NCI-H774 (cell line): ENCODE measurements at places on chromosomes 3 and 15.

- no peak for DNase-seq
Measured at GRCh38 chr15:56160966-56161365, 82.7 kb downstream of the RFX7 start.

- DNase-seq: no peak
Measured at GRCh38 chr15:52728899-52729298, 49.7 kb upstream of the ATOSA start.

GRCh38 chr3:129992781-129993180 lies 18.3 kb downstream of the TRH start:
- DNase-seq: no peak

DNA sequence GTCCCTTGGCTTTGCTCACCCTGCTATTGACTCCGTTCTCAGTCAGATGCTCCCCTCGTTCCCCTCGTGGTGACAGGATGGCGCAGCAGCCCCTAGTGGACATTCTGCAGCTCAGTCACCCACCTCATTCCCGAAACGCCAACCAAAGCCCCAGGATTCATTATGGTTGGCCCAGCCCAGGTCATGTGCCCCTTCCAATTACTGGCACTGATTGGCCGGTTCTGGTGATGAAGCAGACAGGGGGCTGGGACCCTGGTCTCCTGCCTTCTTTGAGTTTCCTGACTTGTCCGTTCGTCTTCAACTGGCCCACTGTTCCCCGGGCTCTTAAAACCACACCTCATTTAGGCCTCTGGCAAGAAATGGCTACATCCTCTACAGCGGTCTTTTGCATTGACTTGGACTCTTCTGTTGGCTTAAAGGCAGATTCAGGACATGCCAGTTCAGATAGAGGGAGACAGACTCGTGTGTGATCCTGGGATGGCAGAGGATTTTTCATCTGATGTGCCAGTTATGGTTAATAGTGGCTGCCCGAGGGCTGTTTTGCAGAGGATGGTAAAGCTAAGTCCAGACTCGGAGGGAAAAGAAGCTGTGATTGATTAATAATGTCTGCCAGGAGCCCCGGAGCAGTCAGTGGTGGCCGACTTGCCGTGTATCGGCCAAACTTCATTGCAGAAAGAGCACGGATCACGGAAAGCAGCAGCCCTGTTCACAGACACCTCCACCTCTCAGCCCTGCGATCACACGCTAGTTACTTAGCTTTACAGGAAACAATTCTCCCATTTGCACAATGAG lies 37.8 kb downstream of the LSM3 start:
- DNase-seq: no peak

DNA sequence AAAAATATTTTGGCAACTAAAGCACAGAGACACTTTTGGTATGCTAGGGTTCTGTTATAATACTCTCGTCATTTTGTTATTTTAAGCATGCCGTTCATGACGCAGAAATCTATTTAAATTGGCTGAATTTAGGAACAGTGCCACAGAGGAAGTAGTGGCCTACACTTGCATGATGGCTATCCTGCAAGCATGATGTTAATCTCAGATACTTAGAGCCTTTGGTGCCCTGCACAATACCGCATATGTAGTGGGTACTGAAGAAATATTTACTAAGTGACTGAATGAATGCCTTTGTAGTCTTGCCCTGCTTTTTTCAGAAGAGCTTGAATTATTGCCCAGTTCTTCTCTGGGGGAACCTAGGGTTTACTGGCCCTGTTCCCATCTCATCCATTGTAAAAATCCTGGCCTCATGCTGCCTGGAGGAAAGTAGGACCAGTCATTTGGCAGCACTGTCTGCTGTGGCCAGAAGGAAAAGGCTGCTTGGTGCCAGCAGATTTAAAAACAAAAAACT lies 79.0 kb downstream of the SERPINI1 start:
- DNase-seq: peak; percentile 71

- DNase-seq: no peak
Measured at GRCh38 chr15:100790786-100791265, 88.8 kb upstream of the ALDH1A3 start.

GRCh38 chr3:107082527-107082926 lies 294.7 kb upstream of the CCDC54 start:
- DNase-seq: no peak

GRCh38 chr3:130748981-130749380 lies 2.4 kb upstream of the PIK3R4 start:
- DNase-seq: no peak

DNA sequence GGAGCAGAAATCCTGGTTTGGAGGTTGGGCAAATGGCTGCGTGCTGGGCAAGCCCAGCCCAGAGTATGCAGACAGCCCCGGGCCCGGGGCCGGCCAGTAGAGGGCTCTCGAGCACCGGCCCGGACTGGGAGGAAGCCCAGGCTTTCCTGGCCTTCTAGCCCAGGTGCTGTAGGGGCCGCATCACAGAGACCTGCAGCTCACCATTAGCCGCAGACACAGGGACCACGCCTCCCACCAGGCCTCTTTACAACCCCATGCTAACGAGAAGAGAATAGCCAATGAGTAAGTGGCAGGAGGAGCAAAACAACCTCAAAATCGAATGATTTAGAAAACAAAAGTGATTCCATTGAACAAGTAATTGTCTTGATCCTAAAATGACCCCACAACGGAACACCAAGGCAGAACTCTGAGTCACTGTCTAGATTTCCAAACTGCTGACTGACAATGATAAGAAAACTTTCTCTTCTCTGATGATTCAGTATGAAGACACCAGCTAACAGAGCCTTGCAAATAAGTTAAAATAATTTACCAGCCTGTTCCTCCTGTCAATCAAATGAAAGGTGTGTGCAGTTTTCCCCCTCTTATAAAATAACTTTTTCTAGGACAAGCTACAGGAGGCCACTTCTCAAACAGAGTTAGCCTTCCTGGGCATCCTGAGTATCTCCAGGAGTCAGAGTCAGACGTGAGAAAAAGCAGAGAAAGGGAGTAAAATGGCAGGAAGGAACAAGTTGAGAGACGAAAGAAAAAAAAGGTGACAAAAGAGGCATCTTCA lies 102.2 kb downstream of the DGKG start:
- DNase-seq: peak; percentile 65

GRCh38 chr3:183448369-183449128 lies 20.1 kb upstream of the MCF2L2 start:
- no peak for DNase-seq

- no peak for DNase-seq
Measured at GRCh38 chr3:189561256-189561655, 69.9 kb upstream of the TP63 start.

GRCh38 chr3:197472151-197472550 lies 83.6 kb downstream of the BDH1 start:
- DNase-seq: no peak

- no peak for DNase-seq
Measured at GRCh38 chr15:62902821-62903220, 139.7 kb upstream of the TPM1 start.

- DNase-seq: no peak
Measured at GRCh38 chr3:55243678-55244077, 243.4 kb downstream of the WNT5A start.

DNA sequence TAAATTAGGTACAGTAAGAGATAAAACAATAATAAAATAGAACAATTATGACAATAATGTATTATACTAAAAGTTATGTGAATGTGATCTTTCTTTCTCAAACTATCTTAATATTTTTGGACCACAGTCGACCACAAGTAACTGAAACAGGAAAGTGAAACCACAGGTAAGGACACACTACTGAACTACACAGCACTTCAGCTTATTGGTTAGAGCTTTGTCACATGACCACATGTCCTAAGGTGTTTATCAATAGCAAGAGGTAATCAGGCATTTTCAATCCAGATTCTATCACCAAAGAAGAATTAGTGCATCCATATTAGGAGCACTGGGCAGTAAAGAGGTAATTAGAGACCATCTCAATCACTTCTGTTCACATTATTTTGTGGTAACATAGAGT lies 392.8 kb downstream of the RSL24D1 start:
- DNase-seq: no peak

DNA sequence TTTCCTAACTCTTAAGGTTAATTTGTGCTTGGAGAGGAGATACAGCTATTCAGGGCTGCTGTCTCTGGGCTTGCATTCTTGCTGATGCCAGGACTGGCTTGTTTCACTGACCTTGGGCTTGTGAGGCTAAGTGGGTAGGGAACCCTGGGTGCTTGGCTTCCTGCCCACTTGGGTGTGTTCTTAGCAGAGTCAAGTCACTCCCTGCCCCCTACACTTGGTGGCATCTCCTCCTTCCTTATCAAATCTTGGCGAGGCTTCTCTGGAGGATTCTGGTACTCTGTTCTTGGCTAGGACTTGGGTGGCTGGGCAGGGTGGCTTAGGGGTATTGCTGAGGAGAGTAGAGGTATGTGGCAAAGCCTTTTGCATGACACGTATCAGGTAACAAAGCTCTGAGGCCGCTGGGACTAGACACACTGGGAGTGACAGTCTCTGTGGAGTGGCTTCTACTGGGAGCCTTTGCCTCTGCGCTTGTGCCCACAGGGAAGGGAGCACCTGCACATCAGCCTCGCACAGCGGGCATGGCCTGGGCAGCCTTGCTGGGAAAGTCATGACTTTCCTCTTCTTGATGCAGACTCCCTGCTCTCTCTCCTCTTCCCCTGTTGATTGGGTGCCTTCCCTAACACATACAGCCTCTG lies 41.8 kb downstream of the CHCHD6 start:
- no peak for DNase-seq

- no peak for DNase-seq
Measured at GRCh38 chr3:185655426-185656320, 69.6 kb downstream of the SENP2 start.

DNA sequence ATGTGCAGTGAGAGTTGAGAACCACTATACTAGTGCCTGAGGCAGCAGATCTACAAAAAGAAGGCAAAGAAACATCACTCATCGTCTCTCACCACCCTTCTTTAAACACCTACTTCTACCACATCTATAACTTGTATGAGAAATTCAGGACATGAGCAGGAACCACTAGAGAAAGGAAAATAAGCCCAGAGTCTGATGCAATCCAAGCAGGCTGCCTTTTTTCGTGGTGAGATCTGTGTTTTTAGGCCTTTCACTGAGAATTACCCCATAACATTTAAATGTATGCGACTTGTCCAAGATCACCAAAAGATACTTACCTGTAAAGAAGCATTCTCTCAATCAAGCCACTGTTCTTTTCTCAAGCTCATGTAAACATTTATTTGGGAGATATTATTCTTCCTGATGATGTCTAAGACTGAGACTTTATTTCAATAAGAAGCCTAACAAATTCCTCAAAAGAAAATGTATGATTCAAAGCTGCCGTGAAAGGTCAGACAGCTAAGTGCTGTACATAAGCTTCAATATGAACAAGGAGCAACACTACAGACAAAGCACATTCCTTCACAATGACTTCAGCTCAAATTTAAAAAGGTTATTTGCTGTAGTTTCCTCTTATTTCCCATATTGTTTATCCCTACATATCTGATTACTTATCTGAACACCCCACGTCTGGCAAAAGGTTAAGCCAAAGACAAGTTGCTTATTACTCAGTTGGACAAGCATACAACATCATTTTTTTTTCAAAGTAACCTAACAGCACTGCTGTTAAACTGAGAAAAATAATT lies 16.5 kb downstream of the SPICE1 start:
- DNase-seq: no peak

DNA sequence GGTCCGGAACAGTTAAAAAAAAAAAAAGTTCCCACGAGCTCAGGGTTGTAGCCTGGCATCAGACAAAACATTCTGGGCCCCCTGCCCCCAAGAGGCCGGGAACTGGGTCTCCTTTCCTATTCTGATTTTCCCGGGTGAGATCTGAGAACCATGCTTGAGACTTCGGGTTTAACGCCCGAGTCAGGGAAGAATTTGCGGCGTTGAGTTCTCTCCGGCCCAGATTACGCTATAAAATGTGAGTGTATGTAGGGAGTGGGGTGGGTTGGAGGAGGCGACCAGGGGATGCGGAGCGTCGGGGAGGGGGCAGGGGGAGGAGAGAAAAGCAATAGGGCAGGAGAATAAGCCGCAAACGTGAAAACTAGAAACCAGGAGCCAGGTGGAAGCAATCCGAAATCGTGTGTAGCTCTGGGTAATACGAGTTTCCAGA lies 2.7 kb downstream of the ZIC1 start:
- no peak for DNase-seq

DNA sequence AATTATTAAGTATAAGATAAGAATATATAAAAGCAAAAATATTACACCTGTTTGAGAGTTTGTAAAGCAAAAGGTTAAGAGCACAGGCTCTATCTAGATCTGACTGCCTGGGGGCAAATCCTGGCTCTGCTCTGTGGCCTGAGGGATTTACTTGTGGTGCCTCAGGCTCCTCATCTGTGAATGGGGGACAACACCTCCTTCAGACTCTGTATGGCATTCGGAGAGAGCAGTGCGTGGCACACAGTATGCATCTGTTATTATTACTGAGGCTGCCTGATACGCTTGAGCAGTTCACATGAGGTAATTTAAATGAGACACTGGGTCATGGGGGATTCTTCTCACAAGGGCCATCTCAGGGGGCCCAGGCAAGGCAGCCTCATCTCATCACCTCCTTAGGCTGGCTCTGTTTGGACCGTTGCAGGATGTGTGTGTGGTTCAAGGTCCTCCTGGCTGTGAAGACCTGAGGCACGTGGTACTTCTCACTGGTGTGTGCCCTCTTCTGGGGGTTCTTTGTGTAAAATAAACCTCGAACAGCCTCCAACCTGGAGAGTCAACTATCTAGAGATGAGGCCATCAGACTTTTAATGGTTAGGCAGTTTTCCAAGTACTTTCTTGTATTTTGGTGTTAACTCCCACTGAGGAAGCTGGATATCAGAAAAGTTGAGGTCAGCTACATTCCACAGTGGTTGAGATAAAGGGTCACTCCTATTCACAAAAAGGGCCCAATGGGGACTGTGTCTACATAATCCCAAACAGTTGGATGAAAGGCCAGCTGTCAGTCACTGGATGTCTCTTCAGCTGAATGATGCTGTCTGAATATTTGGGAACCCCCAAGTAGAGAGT lies 9.0 kb downstream of the GNB5 start:
- no peak for DNase-seq

DNA sequence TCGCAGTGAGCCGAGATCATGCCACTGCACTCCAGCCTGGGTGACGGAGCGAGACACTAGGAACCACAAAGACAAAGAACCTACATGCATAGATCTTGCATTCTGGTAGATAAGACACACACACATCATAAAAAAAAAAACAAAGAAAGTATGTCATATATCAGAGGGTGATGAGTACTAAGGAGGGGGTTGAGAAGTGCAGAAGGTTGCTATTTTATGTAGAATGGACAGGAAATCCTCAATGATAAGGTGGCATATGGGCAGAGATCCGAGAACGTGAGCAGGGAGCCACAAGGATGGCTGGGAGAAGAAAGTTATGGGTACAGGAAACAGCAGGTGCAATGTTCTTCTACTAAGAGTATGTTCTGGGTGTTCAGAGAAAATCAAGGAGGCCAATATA lies 118.8 kb downstream of the MEX3B start:
- no peak for DNase-seq

GRCh38 chr15:95884276-95884675 lies 446.2 kb upstream of the NR2F2 start:
- no peak for DNase-seq

GRCh38 chr15:70430069-70430468 lies 332.4 kb upstream of the TLE3 start:
- no peak for DNase-seq

DNA sequence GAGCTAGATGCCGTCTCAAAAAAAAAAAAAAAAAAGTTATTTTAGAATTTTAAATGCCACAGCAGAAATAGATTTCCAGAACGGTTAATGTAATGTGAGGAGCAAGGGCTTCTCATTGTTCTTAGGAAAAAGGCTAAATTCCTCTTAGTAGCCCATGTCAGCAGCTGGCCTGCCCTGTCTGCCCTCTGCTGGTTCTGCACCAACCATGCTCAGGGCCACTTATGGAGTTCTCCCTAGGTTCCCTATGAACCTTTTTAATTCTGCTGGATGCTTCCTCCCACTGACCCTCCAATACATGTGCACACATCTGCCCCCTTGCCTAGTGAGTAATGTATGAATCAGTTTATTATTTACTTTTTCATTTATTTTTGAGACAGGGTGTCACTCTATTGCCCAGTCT lies 32.2 kb upstream of the DPPA4 start:
- DNase-seq: no peak
